Cardiac muscle cell (in vitro differentiated cells and primary cell): ENCODE measurements at places on chromosomes 2 and 18. TPM values are rescaled to one million over a fixed set of nuclear protein-coding genes. Genes with fewer than 3 reads are reported as not detected.

DNA sequence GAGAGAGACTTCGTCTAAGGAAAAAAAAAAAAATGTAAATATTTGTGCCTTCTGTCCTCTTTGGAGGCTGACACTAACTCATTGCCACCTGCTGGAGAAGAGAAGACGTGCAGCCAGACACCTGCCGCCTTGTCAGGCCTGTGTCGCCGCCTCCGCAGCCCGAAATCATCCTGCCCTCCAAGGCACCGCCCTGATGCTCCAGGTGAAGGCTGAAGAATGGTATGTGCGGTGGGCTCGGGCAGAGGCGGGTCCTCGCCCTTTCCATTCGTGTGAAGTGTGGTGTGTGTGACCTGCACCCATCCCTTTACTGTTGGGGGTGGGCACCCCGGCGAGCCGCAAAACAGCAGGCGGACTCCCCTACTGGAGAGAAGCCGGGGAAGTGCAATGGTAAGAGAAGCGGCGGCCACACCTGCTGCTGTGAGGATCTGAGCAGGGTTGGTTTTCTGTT lies 60.4 kb downstream of the FAM161A start:
- H3K36me3 ChIP-seq = no peaks in the 10 kb centered on the region
- H3K4me1 ChIP-seq = no peaks in the 10 kb centered on the region
- peak; percentile 61 for DNase-seq
- H3K4me3 ChIP-seq = peak overlapping the region; percentile 1
- H3K27me3 ChIP-seq = peaks cover 19% of the 10 kb centered on the region

DNA sequence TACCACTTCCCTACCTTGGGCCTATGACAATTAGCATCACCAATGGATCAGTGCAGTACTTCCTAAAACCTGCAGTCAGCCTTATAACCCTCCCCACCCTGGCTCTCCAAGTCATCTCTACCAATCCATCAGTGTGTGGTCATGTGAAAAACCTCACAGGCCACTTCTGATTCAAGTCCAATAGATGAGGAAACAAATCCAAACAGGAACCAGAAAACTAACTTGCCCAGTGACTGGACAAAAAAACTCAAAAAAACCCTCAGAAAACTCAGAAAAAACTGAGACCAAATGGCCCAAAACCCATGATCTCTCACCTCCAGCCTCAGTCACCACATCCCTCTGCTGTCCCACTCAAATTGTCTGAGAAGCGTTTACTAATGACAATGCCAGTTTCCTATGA lies 43.3 kb downstream of the TGFA start:
- no peak overlapping the region for H3K4me3 ChIP-seq
- no peak for DNase-seq
- no peaks in the 10 kb centered on the region for H3K36me3 ChIP-seq
- H3K27me3 ChIP-seq = no peaks in the 10 kb centered on the region
- no peak overlapping the region for H3K27ac ChIP-seq

IL36RN gene
- not detected in 2 replicates for total RNA-seq

SLC30A3 gene
- total RNA-seq = 75.1 and 84.7 TPM in 2 replicates

- no peak overlapping the region for H3K27ac ChIP-seq
- H3K36me3 ChIP-seq = no peaks in the 10 kb centered on the region
- no peak overlapping the region for H3K4me3 ChIP-seq
- H3K27me3 ChIP-seq = no peaks in the 10 kb centered on the region
These were observed 15.3 kb downstream of the UPP2 start for GRCh38 chr2:158116936-158117335.

DOK6 gene
- total RNA-seq = 8.1 and 13.9 TPM in 2 replicates

GRCh38 chr2:85419009-85419675 lies 628 bp downstream of the SH2D6 start:
- H3K27ac ChIP-seq = peak overlapping the region; percentile 94
- no peaks in the 10 kb centered on the region for H3K36me3 ChIP-seq
- H3K4me3 ChIP-seq = peak overlapping the region; percentile 57
- H3K4me1 ChIP-seq = peaks cover 21% of the 10 kb centered on the region

GULP1 gene
- total RNA-seq = 32.7 and 41.2 TPM in 2 replicates

GRCh38 chr2:69242651-69243051 lies 144.4 kb downstream of the GFPT1 start:
- no peak for DNase-seq
- H3K36me3 ChIP-seq = peaks cover 6% of the 10 kb centered on the region

DNA sequence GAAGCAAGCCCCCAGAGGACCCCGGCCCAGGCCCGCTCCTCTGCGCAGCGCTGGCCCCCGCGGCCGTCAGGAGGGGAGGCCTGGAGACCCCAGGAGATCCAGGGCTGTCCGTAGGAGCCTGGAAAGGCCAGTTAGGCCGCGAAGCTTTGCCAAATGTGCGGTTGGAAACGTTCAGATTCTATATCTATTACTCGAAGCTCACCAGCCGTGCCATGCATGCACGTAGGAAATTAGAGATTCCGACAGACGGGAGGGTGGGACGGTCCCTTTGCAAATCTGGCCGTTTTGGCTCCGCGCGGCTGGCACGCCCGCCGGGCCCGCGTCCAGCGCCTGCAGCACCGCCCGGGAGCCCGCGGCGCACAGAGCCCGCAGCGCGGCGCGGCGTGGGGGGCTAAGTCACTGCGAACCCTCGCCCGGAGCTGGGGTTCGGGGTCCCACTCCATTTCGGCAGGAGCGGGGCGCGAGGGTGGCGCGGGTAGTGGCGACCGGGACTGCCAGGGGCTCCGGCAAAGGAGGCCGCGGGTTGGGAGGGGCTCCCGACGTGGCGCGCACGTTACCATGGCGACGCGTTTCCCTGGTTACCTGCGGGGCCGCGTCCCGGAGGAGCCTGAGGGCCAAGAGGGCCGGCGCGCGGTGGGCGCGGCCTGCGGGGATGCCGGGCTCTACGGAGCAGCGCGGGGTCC lies 488.6 kb upstream of the SMIM21 start:
- no peak overlapping the region for H3K27ac ChIP-seq
- DNase-seq = peak; percentile 77
- H3K36me3 ChIP-seq = no peaks in the 10 kb centered on the region
- H3K4me1 ChIP-seq = no peaks in the 10 kb centered on the region
- peak overlapping the region; percentile 51 for H3K4me3 ChIP-seq

SLC16A14 gene
- total RNA-seq = 1.7 and 7.5 TPM in 2 replicates

- DNase-seq = no peak
- no peak overlapping the region for H3K27ac ChIP-seq
- no peaks in the 10 kb centered on the region for H3K27me3 ChIP-seq
- H3K4me3 ChIP-seq = no peak overlapping the region
- no peaks in the 10 kb centered on the region for H3K4me1 ChIP-seq
- H3K36me3 ChIP-seq = peaks cover 9% of the 10 kb centered on the region
These were observed 40.2 kb upstream of the NEB start for GRCh38 chr2:151774506-151774905.

DNA sequence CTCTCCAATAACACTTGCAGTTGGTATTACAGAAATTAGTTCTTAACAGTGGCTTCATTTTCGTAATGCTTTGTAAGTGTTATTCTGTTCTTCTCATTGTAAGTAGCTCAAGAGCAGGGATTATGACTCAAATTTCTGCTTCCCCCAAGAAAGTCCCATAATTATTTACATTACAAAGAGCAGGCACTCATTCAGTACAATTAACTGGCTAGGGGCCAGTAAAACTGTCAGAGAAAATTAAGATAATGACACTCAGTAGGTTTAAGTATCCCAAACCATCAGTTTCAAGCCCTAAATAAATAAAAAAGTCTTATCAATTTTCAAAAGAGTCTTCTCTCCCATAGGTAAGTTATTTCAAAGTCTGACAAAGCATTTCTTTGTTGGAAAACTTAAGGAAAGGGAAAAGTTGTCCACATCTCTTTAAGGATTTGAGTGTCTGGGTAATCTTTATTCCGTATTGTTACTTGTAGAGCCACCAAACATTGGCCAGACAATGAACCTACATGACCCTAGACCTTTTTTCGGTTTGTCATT lies 137.1 kb downstream of the ARHGAP28 start:
- H3K27me3 ChIP-seq = no peaks in the 10 kb centered on the region
- no peak overlapping the region for H3K4me3 ChIP-seq
- H3K36me3 ChIP-seq = no peaks in the 10 kb centered on the region
- no peaks in the 10 kb centered on the region for H3K4me1 ChIP-seq
